ENCODE measurements at places on chromosomes 11 and 22.
A peak's percentile ranks its signal among the peaks of the same experiment; 100 is the strongest.

DNA sequence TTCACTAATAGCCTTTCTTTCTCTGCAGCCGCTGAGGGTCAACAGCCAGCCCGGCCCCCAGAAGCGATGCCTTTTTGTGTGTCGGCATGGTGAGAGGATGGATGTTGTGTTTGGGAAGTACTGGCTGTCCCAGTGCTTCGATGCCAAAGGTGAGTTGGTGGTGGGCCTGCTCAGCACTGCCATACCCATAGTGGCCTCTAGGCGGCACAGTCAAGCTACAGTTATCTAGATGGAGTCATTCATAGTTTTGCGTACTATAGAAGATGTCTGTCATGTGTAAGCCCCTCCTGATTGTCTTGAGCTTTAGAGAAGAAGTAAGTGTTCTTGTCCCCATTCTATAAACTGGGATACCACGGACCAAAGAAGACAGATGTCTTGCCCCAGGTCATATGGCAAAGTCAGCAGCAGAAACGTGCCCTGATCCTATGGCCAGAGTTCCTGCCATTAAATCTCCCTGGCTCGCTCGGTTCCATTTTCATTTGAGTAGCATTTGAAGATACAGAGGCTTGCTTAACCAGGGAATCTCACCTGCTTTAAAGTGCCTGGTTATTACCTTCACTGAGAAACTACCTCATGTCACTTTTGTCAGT, 42.1 kb upstream of the CRTAM start:
- DNase-seq: peak; percentile 54

- no peak for DNase-seq
Observed at GRCh38 chr22:27523711-27524110, 277.8 kb downstream of the MN1 start.

DNA sequence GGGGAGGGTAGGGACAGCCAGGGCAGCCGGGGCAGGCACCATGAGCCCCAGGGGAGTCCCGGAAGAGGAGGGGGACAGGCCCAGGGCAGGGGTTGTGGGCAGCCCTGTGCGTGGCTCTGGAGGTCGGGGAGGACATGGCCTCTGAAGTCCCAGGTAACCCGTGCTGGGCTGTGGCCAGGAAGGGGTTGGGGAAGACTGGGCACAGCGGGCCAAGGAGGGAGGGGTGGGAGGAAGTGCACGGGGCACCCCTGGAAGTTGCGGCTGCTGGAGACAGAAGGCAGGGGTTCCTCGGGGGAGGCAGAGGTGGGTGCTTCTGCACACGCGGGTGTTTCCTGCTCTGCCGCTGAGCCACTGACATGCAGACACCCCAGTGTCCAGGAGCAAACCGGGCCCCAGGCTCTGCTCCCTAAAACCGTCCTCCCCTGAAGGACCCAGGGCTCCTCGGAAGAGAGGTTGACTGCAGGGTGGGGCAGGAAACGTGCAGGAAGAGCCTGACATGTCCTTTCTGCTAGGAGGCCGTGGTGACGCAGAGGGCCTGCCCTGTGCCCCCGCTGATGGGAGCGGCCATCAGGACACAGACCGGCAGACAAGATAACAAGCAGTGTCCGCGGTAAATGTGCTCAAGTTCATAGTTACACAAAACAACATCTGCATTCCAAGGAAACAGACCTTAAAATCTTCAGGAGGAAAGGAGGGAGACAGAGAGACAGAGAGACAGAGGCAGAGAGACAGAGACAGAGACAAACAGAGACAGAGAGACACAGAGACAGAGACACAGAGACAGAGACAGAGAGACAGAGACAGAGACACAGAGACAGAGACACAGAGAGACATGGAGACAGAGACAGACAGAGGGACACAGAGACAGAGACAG, 5.7 kb downstream of the TNNI2 start:
- DNase-seq: peak; percentile 83

GRCh38 chr11:69004411-69005182, 8.4 kb downstream of the MRGPRF start:
- DNase-seq: no peak

- DNase-seq: no peak
Observed at GRCh38 chr11:23280088-23280487, 419.8 kb upstream of the CCDC179 start.

DNA sequence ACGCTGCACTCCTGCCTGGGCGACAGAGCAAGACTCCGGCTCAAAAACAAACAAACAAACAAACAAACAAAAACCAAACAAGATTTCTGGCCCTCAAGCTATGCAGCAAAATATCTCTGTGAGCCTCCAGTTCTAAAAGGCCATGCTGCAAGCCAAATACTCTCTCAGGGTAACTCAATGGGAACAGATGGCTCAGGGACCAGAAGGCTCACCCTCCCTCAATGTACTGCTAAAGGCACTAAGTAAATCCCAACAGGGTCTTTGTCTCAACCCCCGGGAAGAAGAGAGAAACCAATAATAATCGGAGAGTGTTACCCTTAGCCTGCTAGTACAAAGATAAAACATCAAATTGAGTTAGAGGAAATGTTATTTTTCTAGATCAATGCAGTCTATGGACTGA, 119.7 kb upstream of the ZC3H12C start:
- DNase-seq: no peak

DNA sequence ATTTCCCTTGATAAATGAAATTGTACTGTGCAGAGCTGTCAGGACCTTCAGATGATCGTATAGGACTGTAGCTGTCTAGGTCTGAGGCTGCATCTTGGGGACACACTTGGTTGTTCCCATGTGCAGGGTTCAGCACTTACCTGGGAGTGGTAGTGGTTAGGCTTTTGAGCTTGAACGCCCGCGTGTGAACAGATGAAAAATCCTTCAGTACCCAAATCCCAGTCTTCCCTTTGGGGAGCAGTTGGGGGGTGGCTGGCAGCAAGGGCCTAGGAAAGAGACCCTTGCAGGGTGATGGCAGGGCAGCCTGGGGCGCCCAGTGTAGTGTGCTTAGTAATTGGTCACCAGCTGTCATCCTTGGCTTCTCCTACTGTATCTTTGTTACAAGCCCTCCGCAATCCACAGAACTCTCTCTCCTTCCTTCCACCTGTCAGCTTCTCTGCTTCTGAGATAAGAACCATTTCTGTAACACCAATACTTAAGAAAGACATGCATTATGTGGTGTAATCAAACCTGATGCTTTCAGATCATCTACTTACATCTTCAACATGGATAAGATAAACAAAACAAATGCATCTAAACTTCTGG, 64.6 kb downstream of the MORC2 start:
- DNase-seq: no peak

GRCh38 chr22:33971561-33971961, 51.3 kb upstream of the LARGE1 start:
- no peak for DNase-seq

DNA sequence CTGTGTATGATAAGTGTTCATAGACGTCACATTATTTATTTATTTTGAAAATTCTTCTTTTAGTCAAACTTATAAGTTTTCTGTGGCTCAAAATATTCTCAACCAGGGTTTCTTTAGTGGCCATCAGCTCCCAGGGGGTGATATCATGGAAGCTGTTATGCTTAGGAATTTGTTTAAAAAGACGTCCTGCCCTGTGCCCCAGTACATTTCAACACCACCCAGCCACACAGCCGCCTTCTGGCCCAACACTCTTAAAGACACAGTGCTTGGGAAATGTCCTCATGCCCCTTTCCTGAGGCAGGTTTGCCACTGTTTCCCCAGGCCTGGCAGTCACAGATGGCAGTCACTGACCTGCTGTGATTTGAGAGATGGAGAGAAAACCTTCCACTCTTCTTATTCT, 19.9 kb downstream of the TSKU start:
- DNase-seq: no peak

DNA sequence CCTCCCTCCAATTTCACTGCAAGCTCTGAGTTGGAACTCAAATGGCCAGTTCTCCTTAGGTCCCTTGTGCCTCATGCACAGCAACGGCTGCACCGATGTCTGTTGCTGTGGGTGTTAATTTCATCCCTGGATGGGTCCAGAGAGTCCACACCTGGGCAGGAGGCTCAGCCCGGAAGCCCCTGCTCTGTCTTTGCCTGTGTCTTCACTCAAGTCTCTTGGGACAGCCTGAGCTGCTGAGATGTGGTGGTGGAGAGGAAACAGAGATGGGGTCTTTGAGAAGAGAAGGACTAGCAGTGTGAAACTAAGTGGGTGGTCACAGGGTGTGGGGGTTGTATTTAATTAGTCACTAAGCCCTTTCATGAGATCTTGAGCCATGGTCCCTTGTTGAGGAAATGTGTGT, 109.3 kb downstream of the NECTIN1 start:
- DNase-seq: no peak

DNA sequence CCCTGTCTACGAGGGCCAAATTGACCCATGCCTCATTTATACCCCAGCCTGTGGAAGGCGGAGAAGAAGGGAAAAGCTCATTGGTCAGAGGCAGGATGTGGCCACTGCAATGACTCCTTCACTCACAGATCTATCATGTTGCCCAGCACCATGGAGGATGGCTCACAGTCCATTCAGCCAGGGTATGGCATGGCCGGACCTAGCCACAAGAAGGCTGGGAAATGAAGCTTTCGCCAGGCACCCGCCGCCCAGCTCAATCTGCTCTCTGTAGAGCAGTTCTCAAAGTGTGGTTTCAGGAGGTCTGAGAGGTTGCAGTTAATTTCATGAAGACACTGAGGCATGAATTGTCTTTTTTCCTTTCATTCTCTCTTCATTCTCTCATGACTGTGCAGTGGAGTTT, 40.6 kb upstream of the LINC01488 start:
- no peak for DNase-seq

DNA sequence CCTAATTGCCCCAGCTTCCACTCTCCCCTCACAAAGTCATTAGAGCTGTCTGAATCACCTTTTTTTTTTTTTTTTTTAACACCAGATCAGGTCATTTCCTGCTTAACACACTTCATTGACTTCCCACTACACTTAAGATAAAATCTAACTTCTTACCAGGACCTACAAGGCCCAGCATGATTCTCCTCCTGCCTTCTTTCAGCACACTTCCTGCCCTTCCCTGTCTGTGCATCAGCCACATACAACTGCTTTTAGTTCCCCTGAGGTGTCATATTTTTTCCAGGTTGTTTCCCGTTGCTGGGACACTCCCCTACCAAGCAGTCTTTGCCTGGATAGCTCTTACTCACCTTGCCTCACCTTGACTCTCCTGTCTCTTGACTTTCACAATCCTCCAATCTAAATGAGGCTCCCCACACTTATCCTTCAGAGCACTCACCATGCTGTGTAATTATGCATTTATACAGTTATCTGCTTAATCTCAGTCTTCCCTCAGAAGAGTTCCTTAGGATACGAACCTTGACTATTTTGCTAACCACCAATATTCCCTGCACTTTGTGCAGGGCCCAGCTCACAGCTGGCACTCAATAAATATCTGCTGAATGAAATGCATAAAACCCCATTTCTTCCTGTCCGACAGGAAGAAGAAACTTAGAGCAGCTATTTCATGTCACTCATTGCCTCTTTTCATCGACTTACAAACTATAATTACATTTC, 96.6 kb upstream of the AKIP1 start:
- no peak for DNase-seq

- DNase-seq: peak; percentile 15
Observed at GRCh38 chr11:75270896-75271418, 30.4 kb downstream of the TPBGL start.

- DNase-seq: no peak
Observed at GRCh38 chr11:93291110-93291509, 39.4 kb upstream of the DEUP1 start.

DNA sequence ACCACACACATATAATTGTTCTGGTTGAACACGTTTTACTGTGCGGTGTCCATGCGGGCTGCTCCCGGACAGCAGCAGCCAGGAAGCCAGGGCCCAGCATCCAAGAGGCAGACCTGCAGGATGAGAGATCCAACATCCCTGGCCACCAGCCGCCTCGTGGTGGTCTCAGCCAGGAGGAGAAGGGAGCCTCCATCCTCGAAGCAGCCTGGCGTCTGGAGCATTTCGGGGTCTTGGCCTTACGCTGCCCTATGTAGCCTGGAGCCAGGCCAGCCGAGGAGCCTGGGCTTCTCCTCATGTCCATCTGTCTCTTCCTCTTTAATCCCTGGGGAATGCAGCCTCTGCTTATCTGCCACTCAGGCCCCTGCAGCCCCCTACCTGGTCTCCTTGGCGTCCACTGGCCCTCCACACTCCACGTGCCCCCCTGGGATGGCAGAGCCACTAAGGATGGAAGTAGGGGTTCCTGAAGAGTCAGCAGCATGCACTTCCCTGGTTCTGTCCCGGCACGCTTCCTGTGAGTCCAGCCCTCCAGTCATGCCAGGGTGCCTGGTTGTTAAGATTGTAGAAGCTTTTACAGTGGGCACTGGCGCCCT, 253.2 kb downstream of the TBC1D22A start:
- no peak for DNase-seq

DNA sequence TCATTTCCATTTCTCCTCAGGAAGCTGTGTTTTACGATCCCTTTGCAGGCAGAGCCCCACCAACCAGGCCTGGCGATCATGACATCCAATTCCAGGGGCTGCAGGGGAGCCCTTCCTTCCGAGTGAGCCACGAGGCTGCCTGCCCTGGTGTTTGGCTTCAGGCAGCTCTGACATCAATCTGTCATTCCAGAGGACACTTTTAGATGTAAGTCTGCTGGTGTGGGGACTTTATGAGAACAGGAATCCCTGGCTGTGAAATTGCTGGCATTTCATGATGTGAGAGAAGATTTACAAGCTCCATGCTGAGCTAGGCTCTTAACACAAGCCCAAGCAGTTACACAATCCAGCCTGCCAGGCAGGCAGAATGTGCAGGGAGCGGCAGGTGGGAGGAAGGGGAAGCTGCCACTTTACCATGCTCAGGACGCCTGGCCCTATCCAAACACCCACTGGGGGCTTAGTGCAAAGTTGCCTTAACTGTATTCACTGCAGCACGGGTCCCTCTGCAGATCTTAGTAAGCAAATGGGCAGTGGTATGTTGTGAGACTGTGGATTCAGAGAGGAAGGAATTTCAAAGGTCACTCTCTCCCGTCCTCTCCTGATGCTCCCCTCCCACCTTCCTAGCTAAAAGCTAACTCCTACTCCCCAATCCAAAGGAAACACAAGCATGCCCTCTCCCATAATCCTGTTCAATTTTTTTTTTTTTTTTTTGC, 43.4 kb upstream of the MICAL2 start:
- DNase-seq: no peak

DNA sequence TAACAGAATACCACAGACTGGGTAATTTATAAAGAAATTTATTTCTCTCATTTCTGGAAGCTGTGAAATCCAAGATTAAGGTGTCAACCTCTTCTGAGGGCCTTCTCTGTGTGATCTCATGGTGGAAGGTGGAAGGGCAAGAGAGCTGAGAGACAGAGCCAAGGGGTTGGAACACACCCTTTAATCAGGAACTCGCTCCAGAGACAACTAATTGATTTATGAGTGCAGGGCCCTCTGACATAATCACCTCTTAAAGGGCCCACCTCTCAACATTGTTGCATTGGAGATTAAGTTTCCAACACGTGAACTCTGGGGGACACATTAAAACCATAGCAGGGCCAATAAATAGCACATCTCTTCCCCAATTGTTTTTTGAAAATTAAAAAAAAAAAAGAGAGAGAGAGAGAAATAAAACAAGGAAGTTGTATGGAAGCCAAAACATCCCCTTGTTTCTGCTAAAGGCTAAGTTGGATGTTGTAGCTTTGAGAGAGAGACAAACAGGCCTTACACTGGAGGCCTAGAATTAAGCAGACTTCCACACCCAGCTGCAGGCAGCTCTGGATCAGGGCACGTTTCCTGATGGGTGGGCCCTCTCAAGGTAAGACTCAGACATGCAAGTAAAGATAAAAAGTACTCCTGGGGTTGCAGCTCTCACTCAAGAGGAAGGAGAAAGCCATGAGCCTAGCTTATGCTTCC, 64.1 kb upstream of the BIRC3 start:
- no peak for DNase-seq

- no peak for DNase-seq
Observed at GRCh38 chr11:2767801-2768200, 68.0 kb upstream of the KCNQ1OT1 start.

All from CD4-positive, alpha-beta T cell treated with Interleukin-15 for 1 hour (primary cell).